ENCODE measurements at places on chromosomes 16 and 17.

DNA sequence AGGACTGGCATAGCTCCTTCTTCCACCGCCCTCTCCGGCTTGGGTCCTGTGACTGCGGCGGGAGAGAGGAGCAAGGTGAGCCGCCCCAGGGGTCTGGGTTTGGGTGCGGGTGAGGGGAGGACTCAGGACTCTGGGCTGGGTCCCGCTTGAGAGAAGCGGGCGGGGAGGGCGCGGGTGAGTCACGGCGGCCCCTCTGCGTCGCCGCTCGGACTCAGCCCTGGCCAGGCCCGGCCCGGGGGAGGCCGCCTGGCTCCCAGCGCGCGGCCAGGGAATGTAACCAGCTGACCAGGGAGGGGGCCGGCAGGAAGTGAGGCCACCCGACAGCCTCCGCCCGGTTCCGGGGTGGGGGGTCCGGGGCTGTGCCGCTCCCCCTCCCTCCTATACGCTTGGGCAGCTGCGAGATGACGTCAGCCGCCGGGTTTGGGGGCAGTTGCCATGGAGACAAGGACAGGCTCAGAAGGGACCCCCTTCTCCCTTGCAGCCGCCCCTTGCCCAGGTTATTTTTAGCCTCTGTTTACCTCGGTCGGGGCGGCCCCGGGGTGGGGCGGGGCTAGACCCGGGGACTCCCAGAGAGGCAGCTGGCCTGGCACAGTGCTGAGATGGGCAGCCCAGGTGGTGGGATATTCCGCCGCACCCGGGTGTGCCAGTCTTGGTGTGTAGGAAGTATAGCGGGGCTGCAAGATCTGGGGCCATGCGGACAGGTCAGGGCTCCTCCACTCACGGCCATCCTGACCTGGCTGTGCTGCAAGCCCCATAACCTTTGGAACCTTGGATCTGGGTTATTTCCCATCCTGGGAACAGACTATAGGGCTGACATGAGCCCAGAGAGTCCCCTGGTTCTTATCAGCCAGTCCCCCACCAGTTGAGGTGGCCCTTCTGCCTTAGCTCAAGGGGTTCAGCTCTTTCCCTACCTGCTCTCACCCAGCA lies 1.6 kb downstream of the RIPOR1 start:
- DNase-seq: no peak

DNA sequence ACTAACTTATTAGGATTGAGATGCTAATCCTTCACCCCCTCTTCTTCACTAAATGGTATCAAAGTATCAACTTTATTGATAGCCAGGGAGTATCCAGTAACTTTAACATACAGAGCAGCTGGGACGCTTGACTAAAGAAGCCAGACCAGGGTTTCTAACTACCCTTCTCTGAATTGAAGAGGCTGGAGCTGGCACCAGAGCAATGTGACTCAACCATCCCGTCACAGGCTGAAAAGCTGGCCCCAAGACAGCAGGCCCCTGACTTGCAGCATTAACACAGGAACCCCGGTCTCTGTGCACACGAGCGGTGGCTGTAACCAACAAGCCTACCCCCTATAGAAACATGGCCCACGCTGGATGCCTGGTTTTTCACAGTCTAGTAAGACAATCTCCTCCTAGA lies 59.8 kb downstream of the ANKFN1 start:
- DNase-seq: no peak

GRCh38 chr17:74185571-74186185 lies 17.8 kb upstream of the RPL38 start:
- no peak for DNase-seq

GRCh38 chr17:601244-601925 lies 113.3 kb downstream of the VPS53 start:
- DNase-seq: no peak

GRCh38 chr17:59748591-59748990 lies 41.1 kb downstream of the VMP1 start:
- DNase-seq: no peak

GRCh38 chr16:2428051-2428783 lies 1.0 kb upstream of the CCNF start:
- DNase-seq: no peak

- DNase-seq: no peak
Observed at GRCh38 chr17:50924300-50924699, 58.1 kb upstream of the TOB1 start.

GRCh38 chr17:77242118-77242851 lies 101.5 kb downstream of the SEC14L1 start:
- no peak for DNase-seq

DNA sequence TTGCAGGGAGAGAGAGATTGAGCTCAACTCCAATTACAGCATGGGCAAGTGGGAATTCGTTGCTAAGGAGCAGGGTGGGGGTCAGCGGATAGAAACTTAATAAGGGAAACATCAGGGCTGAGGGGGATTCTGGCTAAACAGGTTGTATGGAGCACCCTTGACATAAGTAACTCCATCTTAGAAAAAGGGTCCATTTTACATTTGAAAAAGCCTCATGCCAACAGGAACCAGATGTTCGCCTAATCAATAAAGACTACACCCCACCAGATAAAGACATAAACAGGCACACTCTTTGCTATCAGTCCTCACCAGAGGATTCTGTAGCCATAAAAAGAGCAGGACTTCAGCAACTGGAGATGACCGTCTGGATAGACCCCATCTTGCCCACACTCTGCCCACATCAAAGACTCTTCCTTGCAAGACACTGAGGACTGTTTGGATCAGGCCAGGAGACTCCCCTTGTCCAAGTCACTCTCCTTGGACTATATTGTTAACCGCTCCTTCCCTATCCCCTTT lies 1.6 kb upstream of the LRRC75A start:
- DNase-seq: no peak

GRCh38 chr17:82227629-82228277 lies 1.1 kb upstream of the SLC16A3 start:
- DNase-seq: no peak

GRCh38 chr16:2236337-2237101 lies at the start of gene DNASE1L2:
TSS of gene DNASE1L2 (plus strand) at chr16:2236444. CDS start at chr16:2236817, 373 bp downstream.
- DNase-seq: no peak

GRCh38 chr17:13076905-13077304 lies 59.1 kb upstream of the ELAC2 start:
- no peak for DNase-seq

DNA sequence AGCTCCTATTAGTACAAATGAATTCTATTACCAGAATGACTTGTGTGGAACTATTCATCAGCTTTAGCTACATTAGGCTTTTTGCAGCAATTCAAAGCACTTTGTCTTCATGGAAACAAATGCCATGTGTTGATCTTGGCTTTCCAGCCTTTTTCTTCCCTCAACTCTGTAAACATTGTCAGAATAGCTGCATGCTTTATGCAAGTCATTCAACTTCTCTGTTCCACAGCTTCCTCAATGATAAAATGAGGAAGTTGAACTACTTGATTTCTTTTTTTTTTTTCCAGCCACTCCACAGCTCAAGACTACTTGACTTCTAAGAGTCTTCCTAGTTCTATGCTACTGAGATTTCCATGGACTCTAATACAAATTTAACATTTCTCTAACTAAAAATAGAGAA lies 41.1 kb downstream of the KIAA0753 start:
- no peak for DNase-seq

- no peak for DNase-seq
Observed at GRCh38 chr17:76538281-76538931, 897 bp upstream of the CYGB start.

DNA sequence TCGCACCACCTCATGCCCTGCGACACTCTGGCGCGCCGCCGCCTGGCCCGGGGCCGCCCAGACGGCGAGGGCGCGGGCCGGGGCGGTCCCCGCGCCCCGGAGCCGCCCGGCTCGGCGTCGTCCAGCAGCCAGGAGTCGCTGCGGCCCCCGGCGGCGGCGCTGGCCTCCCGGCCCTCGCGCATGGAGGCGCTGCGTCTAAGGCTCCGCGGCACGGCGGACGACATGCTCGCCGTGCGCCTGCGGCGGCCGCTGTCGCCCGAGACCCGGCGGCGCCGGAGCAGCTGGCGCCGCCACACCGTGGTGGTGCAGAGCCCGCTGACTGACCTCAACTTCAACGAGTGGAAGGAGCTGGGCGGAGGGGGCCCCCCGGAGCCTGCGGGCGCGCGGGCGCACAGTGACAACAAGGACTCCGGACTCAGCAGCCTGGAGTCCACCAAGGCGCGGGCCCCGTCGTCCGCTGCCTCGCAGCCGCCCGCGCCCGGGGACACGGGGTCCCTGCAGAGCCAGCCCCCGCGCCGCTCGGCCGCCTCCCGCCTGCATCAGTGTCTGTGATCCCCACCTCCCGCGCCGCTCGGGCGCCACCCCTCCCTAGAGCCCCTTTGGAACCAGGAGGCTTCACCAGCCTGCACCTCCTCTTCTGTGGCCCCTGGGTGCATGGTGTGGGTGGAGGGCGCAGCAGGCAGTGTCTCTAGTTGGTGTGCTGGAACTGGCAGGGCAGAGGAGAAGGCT lies 82.3 kb downstream of the ARHGAP23 start:
- DNase-seq: no peak

DNA sequence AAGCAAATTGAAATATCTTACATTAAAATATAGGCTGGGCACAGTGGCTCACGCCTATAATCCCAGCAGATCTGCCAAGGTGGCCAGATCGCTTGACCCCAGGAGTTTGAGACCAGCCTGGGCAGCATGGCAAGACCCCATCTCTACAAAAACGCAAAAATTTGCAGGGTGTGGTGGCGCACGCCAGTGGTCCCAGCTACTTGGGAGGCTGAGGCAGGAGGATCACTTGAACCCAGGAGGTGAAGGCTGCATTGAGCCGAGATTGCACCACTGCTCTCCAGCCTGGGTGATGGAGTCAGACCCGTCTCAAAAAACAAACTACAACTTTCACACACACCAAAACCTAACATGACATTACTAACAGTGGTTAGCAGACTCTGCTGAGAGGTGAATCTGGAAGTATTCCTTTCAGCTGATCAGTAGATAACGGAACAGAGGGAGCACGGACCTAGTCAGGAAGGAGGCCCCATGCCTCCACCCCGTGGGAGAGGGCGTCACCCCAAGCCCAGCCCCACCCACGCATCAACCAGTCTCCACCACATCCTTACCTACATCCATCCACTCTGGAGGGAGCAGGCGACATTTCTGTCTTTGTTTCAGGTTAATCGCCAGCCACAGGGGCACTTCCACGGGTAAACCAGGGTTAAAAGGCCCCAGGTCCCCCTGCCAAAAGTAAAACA lies 1.7 kb downstream of the GINS2 start:
- no peak for DNase-seq

- DNase-seq: no peak
Observed at GRCh38 chr16:16062023-16062937, 112.9 kb downstream of the ABCC1 start.

- DNase-seq: no peak
Observed at GRCh38 chr16:71344315-71344905, 14.1 kb upstream of the CALB2 start.

DNA sequence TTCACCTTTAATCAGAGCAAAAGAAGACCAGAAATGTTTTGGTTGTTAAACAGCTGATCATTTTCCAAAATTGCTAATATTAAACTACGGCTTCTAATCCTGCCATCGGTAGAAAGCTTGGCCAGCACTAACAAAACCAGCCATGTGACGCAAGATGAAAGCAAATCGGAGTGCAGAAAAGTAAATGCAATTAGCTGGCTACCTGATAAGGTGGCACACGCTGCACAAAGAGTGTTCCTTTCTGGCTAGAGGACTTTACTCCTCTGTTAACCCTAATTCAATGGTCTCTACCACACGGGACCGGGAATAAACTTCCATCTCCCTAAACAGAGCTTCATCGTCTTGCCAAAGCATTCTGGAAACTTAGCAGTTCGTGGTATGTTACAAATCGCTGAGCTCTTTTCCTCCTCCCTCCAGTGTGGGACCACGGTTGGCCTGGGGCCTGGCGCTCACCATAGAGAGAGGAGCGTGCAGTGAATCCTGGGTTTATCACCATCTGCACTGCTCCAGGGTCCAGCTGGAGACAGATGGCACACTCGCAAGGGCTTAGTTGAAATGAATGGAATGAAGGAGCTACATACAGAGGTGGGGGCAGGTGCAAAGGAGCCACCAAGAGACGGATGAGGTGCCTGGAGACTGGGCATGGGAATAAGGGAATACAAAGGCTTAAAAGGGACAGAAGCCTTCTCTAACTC lies 10.1 kb upstream of the COG1 start:
- no peak for DNase-seq

- DNase-seq: no peak
Observed at GRCh38 chr16:59148056-59148768, 414.1 kb upstream of the GOT2 start.

- no peak for DNase-seq
Observed at GRCh38 chr16:57723170-57723569, 12.4 kb upstream of the KATNB1 start.

DNA sequence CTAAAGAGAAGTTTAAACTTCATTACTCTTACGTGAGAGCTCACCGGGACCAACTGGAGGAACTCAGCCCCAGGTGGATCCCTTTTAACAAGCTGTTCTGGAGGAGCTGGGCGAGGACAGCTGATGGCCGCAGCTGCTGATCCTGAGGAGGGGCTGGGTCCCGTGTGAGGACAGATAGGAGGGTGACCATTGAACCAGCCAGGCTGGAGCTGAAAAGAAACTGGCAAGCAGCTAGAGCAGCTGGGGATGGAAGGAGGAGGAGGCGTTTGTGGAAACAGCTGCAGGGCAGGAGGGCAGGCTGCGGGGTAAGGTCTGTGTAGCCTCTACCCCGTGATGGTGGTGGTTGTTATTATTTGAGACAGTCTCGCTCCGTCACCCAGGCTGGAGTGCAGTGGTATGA lies 119.5 kb downstream of the AATF start:
- DNase-seq: no peak

GRCh38 chr17:17870247-17870646 lies 33.5 kb upstream of the SREBF1 start:
- DNase-seq: no peak

DNA sequence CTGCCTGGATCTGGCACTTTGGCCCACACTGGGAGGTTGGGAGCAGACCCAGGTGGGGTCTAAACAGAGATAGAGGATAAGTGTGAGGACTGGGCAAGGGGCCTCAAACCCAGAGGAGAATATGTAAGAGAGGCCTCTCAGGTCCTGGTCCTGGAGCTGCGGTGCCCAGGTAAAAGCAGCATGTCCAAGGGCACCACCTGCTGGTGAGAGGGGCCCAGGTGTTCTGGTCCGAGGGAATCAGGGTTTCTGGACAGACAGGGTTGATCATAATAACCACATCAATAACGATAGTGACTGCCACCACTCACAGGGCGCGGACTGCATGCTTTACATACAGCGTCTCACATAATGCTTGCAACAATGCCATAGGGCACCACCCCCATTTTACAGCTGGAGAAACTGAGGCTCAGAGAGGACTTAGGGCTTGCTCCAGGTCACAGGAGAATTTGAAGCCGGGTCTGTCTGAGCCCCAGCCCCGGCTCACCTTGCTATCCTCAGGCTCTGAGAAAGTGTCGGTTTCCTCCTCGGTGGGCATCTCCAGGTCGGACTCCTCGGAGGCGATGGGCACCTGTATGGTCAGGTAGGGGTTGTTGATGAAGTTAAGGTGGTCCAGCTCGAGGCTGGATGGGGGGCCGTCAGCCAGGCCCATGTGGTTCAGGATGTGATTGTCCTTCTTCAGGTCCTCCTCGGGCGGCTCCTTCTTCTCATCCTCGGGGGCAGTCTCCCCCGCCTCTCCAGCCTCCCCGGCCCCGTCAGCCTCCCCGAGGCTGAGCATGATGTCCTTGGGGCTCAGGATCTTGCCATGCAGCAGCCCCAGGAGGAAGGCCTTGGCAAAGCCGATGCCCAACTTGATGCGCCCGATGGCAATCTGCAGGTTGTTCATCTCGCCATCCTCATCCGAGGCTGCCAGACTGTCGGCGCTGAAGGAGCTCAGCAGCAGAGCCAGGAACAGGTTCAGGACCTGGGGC lies 19.1 kb upstream of the CD79B start:
- no peak for DNase-seq

Data from breast epithelium (tissue), 4 donors.